ENCODE measurements at places on chromosomes 4 and X. TPM values are rescaled to one million over a fixed set of nuclear protein-coding genes. Genes with fewer than 3 reads are reported as not detected.

GRCh38 chrX:23901805-23902204 lies 5.9 kb downstream of the APOO start:
- peak; percentile 48 for DNase-seq

- no peak for DNase-seq
These were observed 433.9 kb upstream of the ATOH1 start for GRCh38 chr4:93394545-93395081.

GRCh38 chr4:176660561-176660960 lies 132.2 kb downstream of the VEGFC start:
- DNase-seq, result no peak

- DNase-seq, result no peak
These were observed 116.5 kb upstream of the PDLIM3 start for GRCh38 chr4:185651851-185652250.

DNA sequence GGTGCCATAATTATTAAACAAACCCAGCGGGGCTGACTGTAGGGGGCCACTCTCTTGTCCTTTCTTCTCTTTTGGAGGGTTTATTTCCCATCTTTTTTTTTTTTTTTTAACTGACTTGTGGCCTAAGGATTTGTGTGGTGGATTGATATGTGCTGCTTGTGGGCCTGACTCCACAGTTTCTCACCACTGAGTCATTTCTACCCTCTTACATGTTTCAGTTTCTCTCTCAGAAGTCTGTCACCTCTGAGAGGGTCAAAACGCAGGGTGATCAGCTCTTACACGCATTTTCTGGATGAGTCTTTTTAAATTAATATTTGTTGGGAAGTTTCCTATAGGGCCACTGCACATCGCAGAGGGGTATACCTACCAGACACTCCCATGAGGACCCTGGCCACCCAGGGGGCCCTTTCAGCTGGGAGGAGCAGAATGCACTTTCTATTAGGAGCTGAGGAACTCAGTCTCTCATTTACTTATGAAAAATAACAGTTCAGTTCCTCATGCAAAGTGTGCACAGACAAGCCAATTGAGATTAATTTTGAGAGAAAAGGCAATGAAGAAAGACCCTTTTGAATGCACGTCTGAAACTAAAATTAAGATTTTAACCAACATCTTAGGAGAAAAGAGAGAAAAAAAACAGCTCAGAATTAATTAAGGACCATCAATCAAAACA lies 407.9 kb downstream of the TECRL start:
- no peak for DNase-seq

DNA sequence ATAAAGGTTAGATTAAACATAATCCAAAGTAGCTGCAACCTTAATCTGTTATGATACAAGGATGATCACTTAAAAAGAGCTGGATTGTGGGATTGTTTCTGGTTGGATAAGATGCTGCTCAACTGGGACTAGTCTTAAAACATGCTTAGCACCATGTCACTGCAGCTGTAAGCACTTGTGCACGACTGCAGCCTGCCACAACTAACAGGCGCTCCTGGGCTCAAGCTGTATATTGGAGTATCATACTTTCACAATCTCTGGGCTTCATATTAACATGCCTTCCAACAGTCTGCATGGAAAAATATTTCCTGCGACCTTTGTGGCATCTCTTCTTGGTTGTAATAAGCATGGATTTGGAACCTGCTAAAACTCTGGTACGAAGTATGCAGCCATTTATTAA lies 493.0 kb upstream of the PITX2 start:
- DNase-seq, result no peak

Gene RPA4
- total RNA-seq, result 0.73 TPM

Data from activated CD4-positive, alpha-beta memory T cell treated with anti-CD3 and anti-CD28 coated beads, Interleukin-2, amount 10 ng/mL, durations not matched to agents 7 days and 5 days (primary cell).